ENCODE measurements at places on chromosomes 6 and 20.
A peak's percentile ranks its signal among the peaks of the same experiment; 100 is the strongest.

GRCh38 chr20:48921883-48922820 lies 641 bp downstream of the ARFGEF2 start:
- peak; percentile 78 for DNase-seq

GRCh38 chr6:7148100-7148822 lies 40.5 kb downstream of the RREB1 start:
- DNase-seq: no peak

- no peak for DNase-seq
Measured at GRCh38 chr6:16503970-16504415, 257.3 kb downstream of the ATXN1 start.

GRCh38 chr6:96157018-96157565 lies 141.3 kb downstream of the FUT9 start:
- DNase-seq: no peak

DNA sequence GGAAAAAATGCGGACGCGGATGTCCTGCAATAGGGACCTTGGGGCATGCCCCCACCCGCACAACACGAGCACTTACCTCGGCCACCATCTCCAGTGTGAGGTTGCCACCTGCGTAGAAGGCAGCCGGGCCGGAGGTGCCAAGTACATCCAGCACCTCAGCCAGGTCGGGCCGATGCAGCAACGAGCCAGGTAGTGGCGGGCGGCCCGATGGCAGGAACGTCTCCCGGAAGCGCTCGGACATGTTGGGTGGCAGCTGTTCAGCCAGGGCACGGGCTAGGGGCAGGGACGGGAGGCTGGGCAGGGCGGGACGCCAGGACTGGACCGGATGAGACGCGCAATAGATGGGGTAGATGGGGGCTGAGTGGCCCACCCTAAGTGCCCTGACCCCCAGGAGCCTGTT lies 13.3 kb downstream of the GGT7 start:
- no peak for DNase-seq

DNA sequence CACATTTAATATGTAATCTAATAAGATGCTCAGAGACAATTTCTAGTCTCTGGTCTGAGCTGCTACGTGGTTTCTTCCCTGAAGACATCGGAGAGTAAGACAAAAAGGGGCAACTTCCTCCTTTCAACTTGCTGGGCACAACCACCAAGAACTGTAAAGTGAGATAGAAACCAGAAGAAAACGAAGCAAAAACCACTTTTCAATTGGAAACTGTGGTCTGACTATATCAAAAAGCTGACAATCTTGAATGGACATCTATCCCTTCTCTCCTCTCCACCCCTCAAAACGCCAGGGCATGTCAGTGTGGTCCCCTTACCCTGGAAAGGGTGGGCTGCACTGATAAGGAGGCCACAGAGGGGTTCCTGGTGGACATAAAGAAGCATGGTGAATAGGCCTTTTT lies 269.1 kb downstream of the CD83 start:
- no peak for DNase-seq

- no peak for DNase-seq
Measured at GRCh38 chr20:1987826-1988225, 6.0 kb downstream of the PDYN start.

- DNase-seq: no peak
Measured at GRCh38 chr6:42530751-42531150, 33.1 kb upstream of the UBR2 start.

- DNase-seq: no peak
Measured at GRCh38 chr6:41917528-41917927, 3.4 kb downstream of the MED20 start.

DNA sequence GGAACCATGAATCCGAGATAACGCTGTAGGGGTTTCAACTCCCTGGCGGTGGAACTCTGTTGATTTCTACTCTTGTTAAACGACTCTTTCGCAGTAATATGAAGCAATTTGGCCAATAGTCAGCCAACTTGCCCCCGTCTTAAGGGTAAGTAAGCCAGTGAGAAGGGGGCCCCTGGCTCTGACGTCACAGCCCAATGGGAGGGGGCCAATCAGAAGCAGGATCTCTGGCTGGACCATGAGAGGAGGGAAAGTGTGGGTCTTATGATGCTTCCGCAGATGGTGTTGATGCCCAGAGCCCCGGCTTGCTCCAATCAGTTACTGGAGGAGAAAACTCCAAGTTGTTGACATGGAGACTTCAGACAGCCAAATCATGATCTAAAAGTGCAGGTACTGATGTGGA lies 242.4 kb downstream of the BMP7 start:
- DNase-seq: no peak

GRCh38 chr6:72952808-72953630 lies 272.3 kb downstream of the KHDC1L start:
- no peak for DNase-seq

- DNase-seq: no peak
Measured at GRCh38 chr6:157185986-157186385, 137.3 kb downstream of the TMEM242 start.

- DNase-seq: no peak
Measured at GRCh38 chr6:134022650-134023049, 29.8 kb downstream of the SLC2A12 start.

- DNase-seq: no peak
Measured at GRCh38 chr6:1039746-1040145, 272.2 kb upstream of the FOXQ1 start.

GRCh38 chr20:57408131-57408530 lies 16.9 kb downstream of the RBM38 start:
- DNase-seq: no peak

- DNase-seq: no peak
Measured at GRCh38 chr20:61957961-61958715, 107.5 kb downstream of the TAF4 start.
